Retina (tissue), 1 donor: ENCODE measurements at places on chromosomes 7 and 10.

- no peak for DNase-seq
Observed at GRCh38 chr7:3028071-3028757, 15.5 kb downstream of the CARD11 start.

- no peak for DNase-seq
Observed at GRCh38 chr10:66746246-66746645, 179.6 kb upstream of the LRRTM3 start.

GRCh38 chr10:111455776-111456426, 379.1 kb downstream of the ADRA2A start:
- DNase-seq = no peak

- no peak for DNase-seq
Observed at GRCh38 chr10:82980321-82980720, 1105.3 kb downstream of the NRG3 start.

DNA sequence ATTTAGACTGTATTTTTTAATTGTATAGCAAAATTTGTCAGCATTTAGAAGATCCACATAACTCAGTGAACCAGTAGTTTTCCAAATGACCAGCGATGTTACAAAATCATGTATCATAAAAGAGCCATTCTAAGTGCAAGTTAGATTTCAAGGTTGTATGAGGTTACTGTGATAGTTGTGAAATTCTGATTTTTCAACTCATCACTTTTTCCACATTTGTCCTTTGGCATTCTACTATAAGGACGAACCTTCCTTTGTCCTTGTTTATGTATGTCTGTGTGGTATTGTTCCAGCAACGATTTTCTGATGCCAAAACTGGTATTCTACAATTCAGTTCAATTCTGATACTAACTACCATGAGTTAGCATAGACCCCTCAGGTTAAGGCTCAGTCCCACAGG, 64.2 kb downstream of the TAX1BP1 start:
- DNase-seq = no peak

DNA sequence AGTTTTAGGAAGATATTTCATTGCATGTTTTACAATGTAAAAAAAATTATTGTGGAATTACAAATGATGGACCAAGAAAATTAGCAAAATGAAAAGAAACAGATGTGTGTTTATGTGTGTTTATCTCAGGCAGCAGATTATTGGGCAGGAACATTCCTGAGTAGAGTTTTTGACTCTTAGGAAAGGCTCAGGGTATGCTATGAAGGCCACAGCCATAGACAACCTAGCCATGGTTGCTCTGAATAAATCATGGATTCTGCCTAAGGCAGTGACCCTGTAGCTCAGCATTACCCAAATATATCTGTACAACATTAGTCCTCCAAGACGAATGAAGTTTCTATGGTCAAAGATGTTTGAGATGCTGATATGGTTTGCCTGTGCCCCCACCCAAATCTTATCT, 298.3 kb downstream of the PTEN start:
- no peak for DNase-seq

DNA sequence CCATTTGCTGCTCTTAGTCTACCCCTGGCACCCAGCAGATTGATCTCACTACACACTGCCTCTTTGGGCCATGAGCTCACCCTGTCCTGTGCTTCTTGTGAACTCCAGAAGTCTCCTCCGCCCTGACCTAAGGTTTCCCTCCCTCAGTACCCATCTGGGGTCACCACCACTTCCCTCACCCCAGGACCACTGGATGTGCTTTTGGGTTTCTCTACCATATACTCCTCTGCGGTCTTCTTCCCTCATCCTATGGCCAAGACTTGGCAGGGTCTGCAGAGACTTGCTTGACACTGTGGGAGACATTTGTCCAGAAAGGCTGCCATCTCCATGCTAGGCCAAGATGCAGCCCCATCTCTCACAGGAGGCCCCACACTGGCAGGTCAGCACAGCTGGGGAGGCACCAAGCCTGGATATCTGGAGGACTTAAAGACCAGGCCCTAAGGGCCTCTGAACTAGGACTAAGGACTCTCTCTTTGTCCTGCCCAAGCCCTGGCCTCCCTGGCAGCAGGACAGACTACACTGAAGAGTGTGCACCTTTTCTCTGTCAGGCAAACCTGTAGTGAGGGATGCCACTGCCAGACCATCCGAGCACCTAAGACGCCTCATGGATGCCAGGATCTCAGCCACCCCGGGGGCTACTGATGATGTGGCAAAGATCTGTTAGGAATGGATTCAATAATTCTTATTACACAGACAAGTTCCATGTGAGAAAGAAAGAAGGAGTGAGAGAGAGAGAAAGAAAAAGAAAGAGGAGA, 134.6 kb downstream of the ZNF467 start:
- no peak for DNase-seq

DNA sequence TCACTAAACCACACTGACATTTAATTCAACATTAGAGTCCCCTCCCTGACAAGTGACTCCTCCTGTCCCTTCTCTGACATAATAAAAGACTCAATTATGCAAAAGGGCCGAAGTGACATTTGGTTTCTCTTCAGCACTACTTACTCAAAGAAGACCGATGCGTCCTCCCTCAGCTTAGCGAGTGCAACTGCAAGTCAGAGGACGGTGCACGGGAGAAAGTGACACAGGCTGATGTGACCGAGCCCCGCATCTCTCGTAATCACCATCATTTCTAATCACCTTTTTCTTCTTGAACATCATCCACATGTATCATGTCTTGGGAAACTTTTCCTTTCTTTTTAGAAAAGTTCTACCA, 155.7 kb downstream of the TCERG1L start:
- no peak for DNase-seq

DNA sequence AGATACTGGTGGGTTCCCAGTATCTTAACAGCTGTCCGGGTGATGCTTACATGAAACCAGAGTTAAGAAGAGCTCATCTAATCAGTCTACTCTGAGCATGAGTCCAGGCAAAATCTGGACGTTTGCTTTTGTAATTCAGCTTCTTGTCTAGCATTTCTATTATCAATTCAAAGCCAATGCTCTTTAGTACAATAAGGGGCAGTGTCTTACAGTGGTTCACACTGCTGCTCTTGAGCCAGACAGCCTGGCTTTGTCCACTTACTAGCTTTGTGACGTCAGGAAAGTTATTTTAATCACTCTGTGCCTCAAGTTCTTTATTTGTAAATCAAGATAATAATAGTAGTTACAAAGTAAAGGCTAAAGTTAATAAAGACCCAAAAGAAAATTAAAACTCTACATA, 227.3 kb upstream of the TCF7L2 start:
- no peak for DNase-seq

GRCh38 chr7:80637911-80638765, at the start of gene CD36:
TSS of gene CD36 (plus strand) at chr7:80638642. CDS start at chr7:80646741, 8,099 bp downstream.
- DNase-seq = no peak
